CD4-positive, alpha-beta T cell treated with Interleukin-6 at 100 ng/mL for 8 hours (primary cell): ENCODE measurements at places on chromosomes 11 and 22.
A peak's percentile ranks its signal among the peaks of the same experiment; 100 is the strongest.

DNA sequence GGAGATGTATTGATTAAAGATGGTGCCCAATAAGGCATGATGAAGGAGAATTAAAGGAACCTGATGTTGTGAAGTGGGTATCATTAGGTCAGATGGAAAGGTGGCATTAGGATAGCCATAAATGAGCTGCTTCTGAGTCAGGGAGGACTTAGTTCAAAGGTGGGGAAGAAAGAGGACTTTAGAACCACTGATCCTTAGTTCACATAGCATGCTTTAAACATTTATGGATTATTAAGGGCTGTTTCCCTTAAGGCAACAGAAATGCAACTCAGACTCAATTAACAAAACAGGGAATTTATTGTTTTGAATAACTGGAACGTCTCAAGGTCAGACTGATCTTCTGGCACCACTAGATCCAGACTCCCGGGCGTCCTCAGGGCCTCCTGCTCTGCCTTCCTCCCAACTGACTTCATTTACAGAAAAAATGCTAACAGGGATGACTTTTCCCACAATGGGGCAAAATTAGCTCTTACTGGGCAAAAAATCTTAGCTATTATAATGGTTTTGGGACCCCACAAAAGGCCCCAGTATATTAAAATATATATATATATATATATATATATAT is 1526.0 kb downstream of the TBC1D22A start:
- no peak for DNase-seq

DNA sequence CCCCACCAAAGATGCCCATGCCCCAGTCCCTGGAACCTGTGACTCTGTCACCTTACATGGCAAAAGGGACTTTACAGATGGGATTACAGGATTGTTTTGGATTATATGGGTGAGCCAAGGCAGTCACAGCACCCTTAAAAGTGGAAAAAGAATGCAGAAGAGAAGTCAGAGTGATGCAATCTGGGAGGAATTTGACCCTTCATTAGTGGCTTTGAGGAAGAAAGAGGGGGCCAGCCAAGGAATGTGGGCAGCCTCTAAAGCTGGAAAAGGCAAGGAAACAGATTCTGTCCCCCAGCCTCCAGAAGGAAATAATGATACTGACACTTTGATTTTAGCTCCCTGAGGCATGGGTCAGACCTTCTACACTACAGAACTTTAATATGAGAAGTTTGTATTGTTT is 257.3 kb upstream of the ISX start:
- DNase-seq = no peak

DNA sequence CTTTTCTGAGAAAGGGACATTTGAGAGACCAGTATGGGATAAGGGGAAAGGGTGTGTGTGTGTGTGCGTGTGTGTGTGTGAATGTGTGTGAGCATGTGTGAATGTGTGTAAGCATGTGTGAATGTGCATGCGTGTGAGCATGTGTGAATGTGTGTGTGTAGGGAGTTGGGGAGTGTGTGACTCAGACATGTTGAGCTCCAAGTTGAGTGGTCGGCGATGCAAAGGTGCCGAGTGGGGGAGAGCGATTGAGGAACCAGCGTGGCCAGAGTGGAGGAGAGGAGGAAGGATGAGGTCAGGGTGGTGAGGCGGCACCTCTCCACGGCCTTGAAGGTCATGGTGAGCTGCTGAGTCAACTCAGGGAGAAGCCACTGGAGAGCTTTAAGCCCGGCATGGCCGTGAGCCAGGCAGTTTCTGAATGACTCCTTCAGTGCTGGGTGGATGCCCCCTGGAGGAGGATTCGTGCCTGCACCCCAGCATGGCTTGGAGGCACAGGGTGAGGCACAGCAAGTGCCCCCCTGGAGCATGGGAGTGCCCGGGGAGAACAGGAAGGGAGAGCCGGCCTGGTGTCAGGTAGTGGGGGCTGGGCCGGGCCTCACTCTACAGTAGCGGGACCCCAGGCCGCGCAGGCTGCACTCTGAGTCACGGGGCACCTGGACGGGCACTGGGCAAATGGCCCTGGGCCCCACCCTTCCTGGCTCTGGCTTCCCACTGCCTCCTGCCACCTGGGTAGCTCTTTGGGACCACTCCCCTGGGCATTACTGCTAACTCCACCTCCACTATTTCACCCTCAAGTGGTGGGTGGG is 8.2 kb upstream of the CCDC88B start:
- peak; percentile 67 for DNase-seq

DNA sequence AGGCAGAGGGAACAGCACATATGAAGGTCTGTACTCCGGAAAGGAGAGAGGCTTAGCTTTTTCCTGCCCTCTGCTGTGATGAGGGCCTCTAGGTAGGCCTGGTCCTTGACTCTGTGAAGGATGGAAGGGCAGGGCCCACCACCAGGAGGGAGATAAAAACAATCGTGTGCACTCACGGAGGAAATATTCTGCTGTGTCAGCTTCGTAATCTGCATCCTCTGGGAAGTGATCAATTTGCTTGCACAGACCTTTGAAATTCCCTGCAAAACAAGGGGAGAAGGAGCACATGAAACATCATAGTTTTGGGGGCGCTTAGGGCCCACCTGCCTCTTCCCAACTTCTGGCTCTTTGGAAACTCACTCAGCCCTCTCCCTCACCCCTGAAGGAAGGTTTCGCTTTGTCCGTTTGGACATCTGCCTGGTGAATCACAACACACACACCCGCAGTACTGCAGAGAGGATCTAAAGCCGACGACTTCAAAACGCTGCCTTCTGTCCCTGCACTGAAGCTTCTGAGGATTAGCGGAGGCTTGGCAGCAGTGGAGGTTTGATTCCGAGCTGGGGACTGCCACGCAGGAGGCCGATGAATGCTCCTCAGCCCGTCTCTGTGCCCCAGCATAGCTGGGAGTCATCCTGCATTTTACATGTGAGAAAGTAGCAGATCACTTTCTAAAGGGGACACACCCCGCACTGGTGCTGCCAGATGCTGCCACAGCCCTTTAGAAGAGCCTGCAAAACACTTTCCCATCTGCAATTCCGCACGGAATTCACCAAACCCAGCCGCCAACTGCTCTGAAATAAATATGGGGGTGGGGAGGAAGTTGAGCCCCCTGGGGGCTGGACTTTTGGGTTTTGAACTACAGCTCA is 58.6 kb upstream of the EIF3D start:
- no peak for DNase-seq

DNA sequence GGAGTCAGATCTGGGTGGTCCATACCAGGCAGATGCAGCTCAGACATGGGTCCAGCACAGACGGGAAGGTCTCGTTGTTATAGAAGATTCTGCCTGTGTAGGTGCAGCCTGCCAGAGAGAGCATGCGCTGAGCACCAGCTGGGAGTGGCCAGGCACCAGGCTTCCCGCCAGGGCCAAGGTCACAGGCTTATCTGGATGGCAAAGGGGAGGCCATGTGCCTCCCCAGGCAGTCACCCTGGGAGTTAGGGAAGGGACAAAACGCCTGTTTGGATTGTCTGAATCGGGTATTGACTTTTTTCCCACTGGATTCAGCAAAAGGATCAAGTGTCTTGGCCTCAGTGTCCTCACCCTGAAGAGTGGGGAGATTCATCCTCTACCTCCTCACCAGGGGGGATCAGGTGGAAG is 26.5 kb downstream of the PGA5 start:
- DNase-seq = no peak

DNA sequence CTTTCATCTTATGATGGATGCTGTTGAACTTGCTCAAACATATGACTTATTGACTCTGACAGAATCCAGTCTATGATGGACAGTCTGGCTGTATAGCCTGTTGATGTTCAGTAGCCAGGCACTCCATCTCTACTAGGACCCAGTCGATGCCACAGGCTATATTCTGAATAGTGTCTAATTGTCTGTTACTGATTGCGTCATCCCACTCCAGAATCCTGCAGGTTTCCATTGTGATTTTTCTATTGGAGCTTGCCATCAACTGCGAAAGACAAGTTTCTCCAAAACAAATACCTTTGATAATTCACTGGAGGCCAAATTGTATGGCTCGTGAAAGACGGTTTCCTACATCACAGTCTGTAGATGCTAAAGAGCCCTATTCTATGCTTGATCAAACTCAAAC is 481.7 kb upstream of the CHORDC1 start:
- no peak for DNase-seq
